Stimulated activated CD8-positive, alpha-beta memory T cell treated with anti-CD3 and anti-CD28 coated beads, Interleukin-7, amount 100 ng/mL, for 1 hour (primary cell): ENCODE measurements at places on chromosomes 5 and 9.

GRCh38 chr5:174340226-174340625, 294.7 kb downstream of the NSG2 start:
- no peak for DNase-seq

GRCh38 chr5:42962124-42962523, 78.0 kb downstream of the ANXA2R start:
- DNase-seq = no peak

DNA sequence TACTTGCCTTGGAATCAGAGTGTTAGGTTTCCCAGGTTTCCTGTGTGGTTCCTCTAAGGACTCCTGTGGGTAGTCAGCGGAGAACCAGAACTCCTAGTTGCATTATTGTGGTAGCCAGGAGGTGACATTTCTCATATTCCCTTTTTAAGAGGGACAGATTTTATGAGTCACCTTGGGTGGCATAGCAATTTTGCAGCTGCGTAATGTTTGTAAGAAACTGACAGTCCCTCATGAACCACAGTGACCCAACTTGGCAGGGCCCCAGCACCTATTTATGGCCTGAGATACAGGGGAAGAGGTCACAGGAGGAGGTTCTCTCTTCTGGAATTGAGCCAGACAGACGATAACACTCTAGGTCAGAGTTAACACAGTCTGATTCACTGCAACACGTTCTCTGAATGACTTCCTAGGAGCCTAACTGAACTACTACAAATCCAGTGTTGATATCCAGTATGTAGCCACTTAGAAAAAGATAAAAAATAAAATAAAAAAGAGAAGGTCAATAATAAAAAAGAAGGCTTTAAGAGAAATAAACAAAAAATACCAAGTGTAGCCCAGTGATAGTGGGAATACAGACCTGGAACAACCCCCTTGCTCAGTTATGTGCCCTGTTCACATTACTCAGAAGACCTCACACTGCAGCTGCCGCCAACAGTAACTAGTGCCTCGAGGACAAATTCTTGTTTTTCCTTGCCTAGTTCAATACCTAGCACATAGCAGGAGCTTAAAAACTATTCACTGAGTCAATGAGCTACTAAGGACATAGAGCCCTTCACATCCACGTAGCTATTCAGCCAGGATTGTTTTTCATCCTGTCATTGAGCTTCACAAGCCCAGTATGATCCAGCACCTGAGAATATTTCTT, 50.7 kb upstream of the VLDLR start:
- no peak for DNase-seq

- no peak for DNase-seq
Measured at GRCh38 chr9:99412606-99413005, 190.5 kb downstream of the SEC61B start.

DNA sequence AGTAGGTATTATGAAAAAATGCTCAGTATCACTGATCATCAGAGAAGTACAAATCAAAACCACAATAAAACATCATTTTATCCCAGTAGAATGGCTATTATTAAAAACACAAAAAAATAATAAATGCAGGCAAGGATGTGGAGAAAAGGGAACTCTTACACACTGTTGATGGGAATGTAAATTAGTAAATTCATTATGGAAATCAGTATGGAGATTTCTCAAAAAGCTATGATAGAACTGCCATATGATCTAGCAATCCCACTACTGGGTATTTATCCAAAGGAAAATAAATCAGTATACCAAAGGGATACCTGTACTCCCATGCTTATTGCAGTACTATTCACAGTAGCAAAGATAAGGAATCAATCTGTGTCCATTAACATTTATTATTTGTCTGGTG, 209.6 kb downstream of the FER start:
- no peak for DNase-seq

GRCh38 chr9:114434878-114435311, 47.1 kb upstream of the AKNA start:
- DNase-seq = no peak
